SK-N-DZ (cell line): ENCODE measurements at places on chromosomes 5 and 9.

GRCh38 chr5:82349652-82350051, 71.5 kb upstream of the RPS23 start:
- DNase-seq = peak; percentile 25

- peak; percentile 17 for DNase-seq
These were observed 44.8 kb downstream of the PRRC1 start for GRCh38 chr5:127562252-127562651.

- no peak for DNase-seq
These were observed at the start of gene LRRC70 for GRCh38 chr5:62578540-62578939. Gene LRRC70, plus strand, starts transcription at chr5:62578819. Its CDS starts 620 bp downstream, at chr5:62579439.

DNA sequence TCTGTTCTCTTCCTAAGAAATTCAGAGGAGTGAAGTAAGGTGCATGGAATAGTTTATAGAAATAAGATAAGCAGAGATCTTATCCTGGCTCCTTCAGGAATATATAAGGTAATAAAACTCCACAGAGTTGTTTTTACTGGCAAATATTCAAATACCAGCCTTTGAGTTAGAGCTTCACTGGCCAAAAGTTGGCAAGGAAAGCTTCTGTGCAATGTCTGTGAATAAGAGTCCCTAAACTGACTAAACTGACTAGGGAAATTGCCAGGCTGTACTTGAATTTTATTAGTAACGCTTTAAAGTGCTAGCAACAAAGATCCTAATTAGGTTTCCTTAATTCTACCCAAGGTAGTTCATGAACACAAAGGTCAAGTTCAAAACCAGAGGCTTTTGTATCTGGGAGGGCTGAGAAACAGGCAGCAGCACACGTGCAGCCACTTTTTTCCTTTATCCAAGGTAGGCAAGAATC, 131.1 kb upstream of the MPDZ start:
- no peak for DNase-seq

DNA sequence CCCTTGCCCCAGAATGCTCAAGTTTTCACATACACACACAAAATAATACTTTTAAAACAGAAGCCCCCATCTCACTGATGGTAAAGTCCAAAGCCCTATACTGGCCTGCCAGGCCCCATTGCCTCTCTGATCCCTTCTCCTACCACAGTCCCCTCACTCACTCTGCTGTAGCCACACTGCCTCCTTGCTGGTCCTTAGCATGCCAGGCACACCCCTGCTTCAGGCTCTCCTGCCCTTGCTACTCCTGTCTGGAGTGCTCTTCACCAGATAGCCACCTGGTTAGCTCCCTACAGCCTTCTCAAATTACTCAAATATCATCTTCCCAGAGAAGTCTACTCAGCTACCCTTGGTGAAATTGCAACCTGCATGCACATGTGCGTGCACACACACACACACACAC, 177.5 kb downstream of the C5orf15 start:
- no peak for DNase-seq

- DNase-seq = no peak
These were observed 719.4 kb upstream of the ADAMTS16 start for GRCh38 chr5:4420681-4421080.

DNA sequence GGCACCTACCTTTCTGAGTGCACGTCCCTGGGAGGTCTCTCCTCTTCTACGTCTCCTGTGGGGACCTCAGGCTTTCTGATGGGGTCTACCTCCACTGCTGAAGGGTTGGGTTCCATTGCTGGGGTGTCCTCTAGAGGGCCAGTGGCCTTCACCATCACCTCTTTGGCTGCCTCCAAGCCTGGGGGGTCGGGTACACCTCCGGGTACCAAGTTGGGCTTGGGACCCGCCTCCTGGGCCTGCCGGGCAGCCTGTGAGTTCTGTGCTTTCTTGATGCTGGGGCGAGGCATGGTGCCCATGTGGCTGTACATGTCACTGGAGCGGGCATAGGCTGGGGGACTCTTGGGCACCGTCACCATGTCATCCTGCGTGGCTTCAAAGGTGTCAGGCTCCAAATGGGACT, 4.5 kb downstream of the SH2D3C start:
- DNase-seq = no peak

- DNase-seq = no peak
These were observed 10.6 kb downstream of the TAS2R1 start for GRCh38 chr5:9619331-9620092.

DNA sequence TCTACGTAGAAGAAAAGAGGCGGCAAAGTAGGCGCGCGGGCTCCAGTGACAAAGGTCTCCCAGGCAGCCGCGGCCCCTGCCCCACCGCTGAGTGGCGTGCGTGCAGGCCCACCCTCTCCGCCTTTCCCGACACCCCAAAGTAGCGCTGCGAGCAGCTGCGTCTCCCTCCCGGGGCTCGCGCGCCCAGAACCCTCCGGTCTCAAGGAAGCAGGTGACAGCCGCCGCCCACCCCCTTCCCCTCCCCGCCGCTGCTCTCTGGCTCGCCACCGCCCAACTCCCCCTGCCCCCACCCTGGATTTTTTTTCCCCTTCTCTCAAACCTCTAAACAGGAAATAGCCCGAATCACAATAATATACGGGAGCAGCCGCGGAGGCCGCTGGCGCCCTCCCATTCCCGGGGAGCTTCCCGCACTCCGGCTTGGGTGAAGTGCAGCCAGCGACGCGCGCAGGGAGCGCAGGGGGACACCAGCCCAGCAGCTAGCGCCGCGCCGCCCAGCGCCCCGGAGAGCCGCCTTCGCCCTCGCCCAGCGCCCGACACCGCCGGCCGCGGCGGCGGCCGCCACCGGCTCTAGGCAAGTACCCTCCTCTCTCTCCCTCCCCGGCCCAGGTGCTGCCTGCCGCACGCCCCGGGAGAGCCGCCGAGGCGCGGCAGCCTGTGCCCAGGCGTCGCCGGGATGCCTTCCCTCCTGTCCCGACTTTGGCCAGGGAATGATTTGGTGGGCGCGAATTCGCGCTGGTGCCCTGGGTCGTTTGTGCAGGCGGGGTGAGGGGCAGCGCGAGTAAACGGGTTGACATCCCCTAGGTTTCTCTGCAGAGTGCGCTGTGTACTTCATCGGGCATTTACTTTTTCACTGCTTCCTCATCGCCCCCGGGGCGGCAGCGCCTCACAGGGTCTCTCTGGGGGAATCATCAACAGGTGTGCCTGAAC, 52.7 kb upstream of the TJP2 start:
- peak; percentile 51 for DNase-seq

GRCh38 chr5:131224387-131225201, 39.3 kb upstream of the CDC42SE2 start:
- no peak for DNase-seq

DNA sequence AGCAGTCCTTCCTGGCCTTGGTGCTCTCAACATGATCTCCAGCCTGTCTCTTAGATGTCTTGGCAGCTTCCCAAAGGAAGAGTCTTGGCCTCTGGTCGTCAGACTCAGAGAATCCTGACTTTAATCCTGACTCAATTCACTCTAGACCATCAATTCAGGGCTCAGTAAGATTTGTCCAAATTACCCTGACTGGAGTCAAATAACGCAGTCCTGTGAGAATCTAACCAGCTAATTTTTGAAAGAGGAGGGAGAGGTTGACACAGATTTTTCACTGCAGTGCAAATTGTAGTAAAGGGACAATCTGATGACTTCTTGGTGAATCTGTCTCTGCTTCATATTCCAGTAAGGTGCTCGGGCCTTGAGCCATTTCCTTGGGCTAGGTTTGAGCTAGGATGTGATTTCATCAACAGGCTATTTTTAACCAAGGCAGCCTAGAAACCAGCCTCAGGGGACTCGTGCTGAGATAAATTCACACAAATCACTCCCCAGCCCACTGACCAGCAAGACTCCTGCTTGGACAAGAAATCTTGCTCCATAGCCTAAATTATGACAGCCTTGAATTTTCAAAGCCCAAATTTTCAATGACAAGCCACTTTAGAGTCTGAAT, 257.4 kb downstream of the ENC1 start:
- DNase-seq = peak; percentile 29

- no peak for DNase-seq
These were observed 1.6 kb downstream of the LMX1B start for GRCh38 chr9:126615245-126615790.

DNA sequence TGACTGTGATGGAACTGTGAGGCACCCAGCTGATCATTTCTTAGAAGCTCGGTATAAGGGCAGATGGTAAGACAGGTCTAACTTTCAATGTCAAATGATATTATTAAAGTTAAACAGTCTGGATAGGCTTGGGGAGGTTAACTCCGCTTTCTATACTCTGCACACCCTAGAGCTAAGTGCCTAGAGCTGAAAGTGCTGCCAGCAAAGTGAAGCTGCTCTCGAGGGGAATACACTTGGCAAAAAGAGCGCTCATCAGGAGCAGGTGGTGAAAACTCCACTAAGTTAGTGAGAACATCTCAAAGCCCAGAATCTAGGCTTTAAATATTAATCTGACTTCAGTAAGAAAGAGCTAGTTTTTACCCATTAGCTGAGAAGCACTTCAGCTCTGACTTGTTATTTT, 349.6 kb upstream of the SLC30A5 start:
- DNase-seq = no peak

DNA sequence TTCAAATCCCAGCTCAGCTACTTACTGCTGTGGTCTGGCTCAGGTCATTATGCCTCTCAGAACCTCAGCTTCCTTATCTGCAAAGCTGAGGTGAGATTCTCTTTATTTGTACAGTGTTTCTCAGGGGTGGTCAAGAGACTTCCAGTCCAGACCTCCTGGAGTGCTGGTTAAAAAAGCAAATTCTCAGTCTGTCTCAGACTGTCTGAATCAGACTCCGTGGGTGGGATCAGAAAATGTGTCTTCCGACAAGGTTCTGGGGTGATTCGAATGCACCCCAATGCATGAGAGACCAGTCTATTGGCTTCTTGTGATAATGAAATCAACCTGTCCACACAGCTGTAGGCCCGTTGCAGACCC, 137.7 kb upstream of the SMIM23 start:
- DNase-seq = no peak

DNA sequence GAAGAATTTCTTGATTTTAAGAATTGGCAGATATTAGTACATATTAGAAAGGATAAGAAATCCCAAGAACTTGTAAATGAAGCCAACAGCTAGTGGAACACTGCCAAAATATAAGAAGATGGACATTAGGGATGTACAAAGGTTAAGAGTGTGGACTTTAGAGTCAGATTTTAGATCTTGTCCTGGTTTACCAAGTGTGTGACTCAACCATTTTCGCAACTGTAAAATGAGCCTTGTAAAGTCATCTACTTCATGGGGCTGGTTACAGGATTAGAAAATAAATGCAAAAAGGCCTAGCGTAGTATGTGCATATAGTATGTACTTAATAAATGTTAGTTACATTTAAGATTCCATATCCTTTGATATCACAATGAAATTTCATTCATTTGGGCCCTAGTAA, 260.0 kb downstream of the RAB3C start:
- DNase-seq = no peak

- peak; percentile 5 for DNase-seq
These were observed 36.0 kb downstream of the KCNMB1 start for GRCh38 chr5:170353011-170353761.

DNA sequence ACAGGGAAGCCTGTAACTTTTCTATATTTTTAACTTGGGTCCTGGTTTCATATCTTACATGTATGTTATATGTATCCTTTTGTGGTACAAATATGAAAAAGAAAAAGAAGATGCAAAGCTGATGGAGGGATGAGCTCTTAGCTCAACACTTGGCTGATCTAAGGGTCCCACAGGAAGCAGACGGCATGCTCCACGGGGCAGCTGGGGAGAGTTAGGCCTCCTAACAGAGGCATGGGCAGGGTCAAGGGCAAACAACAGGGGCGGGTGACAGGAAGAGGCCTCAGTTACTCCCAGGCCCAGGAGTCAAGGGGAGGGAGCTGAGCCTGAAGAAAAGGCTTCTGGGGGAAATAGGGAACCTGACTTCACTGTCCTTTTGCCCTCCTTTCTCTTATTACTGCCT, 287.2 kb downstream of the ZSWIM6 start:
- no peak for DNase-seq

- no peak for DNase-seq
These were observed 23.9 kb downstream of the SPARC start for GRCh38 chr5:151662805-151663204.

DNA sequence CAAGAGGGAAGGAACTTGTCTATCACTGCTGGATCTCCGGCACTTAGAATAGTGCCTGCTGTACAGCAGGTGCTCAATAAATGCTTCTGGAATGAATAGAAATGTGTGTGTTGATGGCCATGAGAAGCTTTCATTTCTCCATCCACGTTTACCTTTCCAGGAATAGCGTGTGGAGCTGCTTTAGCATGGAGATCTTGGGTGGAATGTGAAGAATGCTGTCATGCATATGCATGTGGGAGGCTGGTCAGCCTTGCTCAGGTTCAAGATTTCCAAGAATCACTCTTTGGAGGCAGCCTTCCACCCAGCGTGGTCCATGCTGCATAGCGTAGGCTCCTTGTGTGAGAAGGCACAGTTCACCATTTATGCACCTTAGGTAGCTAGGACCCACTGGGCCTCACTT, 19.2 kb downstream of the COL15A1 start:
- no peak for DNase-seq

DNA sequence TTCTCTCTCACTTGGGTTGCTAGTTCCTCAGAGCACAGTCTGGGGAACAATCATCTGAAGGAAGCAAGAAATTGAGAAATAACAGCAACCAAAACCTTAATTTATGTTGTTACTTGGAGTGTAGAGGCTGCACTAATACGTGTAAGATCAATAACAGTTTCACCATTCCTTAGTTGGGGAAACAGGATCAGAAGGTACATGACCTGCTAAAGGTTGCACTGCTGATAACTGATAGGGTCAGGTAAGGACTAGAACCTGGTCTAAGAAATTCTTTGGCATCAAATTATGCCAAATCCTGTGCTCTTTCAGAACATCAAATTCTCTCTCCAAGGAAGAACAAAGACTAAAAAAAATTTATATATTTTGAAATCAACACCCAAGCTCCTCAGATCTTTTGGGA, 278.6 kb upstream of the C9orf72 start:
- DNase-seq = no peak

GRCh38 chr9:69044240-69045219, 9.0 kb downstream of the FXN start:
- DNase-seq = peak; percentile 29

DNA sequence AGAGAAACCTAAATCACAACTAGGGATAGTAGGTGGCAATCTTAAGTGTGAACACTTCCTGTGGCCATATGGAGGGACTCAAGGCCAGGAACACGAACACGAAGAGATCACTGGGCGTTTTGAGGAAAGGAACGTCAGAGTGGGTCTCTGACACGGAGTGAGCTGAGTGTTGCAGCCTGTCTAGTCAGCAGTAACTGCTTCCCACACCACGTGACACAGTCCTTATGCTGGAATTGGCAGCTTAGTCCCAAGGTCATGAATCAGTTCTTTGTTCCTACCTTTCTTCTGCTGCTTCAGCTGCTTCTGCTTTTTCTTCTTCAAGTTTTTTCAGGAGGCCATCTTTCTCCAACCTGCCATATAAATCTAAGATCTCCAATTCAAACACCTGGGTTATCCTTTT, 18.2 kb downstream of the SPACA9 start:
- no peak for DNase-seq
